ENCODE measurements at places on chromosomes 2 and 18.

DNA sequence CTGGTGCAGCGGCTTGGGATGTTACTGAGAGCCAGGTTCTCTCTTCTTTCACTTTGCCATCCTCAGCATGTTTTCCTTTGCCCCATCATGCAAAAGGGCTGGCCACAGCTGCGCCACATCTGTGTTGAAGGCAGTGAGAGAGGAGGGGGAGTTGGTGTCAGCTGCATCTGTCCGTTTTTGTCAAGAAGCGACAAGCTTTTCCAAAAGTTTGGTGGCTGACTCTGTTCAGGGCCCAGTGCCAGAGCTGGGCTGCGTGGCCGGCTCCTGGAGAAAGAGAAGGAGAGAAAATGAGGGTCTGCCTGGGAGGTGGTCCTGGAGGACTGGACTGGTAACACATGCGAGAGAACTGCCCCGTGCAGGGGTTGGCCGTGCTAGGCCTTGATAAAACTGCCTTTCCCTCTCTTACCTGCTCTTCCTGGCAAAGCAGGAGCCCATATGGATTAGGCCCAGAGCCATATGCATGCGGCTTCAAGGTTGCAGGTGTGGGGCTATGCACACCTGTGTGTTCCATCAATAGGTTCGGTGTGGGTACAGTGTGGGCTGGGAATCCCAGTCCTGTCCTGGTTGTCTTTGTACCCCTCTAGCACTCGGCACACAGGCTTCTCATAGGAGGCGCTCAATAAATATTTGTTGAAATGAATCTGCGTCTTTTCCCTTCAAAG, 9.0 kb downstream of the RNF144A start:
- no peak for DNase-seq

- no peak for DNase-seq
Measured at GRCh38 chr2:82591718-82592117, 1867.4 kb downstream of the SUCLG1 start.

GRCh38 chr2:207093234-207093633, 72.5 kb downstream of the KLF7 start:
- no peak for DNase-seq

DNA sequence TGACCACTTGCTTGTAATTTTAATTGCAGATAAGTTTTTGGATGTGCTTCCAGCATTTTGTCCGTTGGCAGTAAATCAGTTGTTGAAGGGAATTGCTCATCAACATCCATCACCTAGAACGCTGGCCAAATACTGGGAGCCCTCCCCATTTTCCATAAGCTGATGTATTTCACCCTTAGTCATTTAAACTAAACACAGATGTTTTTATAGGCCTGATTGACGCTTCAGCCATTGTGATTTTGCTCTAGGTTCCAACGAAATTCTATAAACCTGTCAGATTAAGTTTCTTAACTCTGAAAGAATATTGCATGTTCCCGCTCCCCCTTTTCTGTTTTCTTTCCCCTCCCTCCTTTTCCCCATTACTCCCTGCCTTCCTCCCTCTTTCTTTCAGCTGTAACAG, 1.0 kb upstream of the RPRM start:
- DNase-seq, result no peak

- DNase-seq, result no peak
Measured at GRCh38 chr18:32553174-32553573, 82.5 kb upstream of the GAREM1 start.

GRCh38 chr2:234146087-234146826, 95.8 kb downstream of the SPP2 start:
- DNase-seq, result peak; percentile 86

DNA sequence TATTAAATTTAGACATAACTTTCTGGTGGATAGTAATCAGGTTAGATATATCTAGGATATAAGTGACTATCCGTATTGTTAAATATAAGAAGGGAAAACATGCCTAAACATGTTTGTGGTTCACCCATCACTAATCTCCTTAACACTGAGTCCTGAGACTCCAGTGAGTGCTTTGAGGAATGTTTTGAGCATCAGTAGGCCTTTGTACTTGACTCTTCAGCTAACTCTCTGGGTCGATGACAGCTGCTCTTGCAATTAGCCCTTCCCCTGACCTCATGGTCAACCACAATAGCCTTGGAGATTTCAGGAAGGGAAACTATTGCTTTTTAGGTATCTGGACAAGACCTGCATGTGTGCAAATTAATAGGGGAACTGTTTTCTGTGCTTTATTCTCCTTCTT, 716.8 kb downstream of the EPHA4 start:
- peak; percentile 57 for DNase-seq

GRCh38 chr2:101355401-101356054, 31.8 kb downstream of the CREG2 start:
- no peak for DNase-seq

DNA sequence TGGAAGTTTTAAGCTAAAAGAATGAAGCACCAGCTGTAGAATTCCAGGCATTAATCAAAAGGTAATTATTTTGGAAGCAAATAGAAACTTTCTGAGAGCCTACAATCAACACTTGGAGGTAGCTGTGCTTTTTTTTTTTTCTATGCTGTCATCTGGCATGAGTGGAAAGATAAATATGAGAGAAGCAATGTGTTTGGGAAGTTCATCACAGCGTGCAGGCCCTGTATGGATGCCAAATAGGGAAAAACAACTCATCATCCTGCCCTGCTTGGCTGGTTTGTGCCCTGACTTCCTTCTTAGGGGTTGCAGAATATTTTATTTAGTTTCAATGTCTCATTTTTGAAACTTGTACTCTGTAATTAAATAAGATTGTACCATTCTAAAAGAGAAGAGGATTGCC, 437.4 kb downstream of the PIK3C3 start:
- DNase-seq, result no peak

DNA sequence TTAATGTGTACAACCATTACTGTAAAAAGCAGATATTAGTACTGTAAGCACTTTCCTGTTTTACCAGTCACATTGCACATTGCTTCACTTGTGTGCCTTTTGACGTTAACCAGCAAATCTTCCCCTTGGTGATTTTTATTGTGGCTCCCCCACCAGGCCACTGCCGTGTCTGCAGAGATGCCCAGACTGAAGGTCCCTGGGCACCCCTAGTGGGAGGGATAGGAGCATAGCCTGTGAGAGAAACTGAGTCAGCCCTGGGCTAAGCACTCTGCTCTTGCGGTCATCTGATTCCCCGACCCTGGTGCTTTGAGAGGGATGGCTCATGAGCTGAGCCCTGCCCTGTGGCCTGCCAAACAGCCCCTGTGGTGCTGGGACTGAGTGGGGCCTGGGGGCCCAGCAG, 73.4 kb downstream of the INPP4A start:
- DNase-seq, result no peak

DNA sequence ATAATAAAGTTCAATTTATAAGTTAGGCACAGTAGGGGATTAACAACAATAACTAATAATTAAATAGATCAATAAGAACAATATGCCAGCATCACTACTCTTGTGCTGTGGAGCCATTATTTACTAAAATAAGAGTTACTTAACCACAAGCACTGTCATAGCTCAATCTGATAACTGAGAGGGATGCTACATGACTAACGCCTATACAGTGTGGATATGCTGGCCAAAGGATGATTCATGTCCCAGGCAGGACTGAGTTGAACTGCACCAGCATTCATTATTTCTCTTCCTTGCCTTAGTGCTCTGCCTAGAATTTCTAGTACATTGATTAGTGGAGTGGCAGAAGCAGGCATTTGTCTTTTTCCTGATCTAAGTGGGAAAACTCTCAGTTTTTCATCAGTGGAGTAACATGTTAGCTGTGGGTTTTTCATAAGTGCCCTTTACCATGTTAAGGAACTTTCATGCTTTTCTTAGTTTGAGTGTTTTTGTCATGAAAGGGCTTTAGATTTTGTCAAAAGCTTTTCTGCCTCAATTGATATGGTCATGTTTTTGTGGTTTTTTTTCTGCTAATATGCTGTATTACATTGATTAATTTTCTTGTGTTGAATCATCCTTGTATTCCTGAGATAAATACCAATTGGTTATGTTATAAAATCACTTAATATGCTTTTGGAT, 21.7 kb downstream of the KIAA1328 start:
- peak; percentile 96 for DNase-seq

DNA sequence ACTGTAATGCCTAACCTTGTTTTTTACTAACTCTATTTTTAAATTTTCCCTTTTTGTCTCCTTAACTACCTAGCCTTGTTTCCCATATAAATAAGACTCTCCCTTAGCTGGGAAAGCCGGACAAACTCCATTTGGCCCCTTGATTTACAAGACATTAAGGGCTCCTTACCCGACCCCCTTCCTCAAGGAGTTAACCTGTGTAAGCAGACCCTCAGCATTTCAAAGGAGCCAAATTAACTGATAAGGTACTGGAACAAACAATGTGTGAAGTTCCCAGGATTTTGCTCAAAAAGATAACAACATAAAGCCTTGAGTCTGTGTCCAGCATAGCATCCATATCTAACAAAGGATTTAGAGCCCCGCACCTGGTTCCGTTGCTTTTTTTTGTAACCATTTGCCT, 59.6 kb upstream of the C2orf15 start:
- no peak for DNase-seq

- no peak for DNase-seq
Measured at GRCh38 chr2:24720310-24720709, 72.9 kb downstream of the PTRHD1 start.

DNA sequence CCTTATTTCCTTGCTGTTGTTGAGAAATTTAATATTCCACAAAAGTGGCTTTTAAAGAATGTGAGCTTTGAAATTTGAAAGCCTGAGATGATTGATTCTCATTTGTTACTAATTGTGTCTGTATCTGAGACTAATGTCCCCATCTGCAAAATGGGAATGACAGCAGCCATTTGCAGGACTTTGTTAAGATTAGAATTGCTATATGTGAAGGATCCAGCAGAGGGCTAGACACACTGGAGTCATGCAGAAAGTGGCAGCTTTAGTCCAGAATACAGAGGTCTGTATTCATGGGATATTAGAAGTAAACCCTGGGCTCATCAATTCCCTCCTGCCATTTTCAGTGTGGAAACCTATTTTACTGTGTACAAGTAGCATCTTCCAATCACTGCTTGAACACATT, 296.5 kb upstream of the GYPC start:
- DNase-seq, result peak; percentile 4

- DNase-seq, result no peak
Measured at GRCh38 chr2:15867194-15868171, 72.9 kb upstream of the MYCN start.

DNA sequence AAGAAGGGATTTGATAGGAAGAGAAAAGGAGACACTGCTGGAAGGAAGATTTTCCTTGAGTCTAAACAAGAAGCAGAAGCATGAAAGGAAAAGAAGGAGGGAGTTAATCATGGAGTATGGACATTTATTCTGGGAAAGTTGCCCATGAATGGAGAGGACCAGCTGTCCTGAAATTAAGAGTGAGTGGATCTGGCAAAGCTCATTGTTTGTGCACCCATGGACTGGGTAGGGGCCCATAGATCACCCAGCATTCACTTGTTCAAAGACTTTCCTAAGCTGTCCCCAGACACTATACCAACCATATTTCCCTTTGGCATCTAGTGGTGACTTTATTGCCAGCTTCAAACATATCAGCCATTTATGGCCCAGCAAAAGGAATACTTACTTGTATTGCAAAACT, 422.7 kb downstream of the FBXO15 start:
- peak; percentile 20 for DNase-seq

- no peak for DNase-seq
Measured at GRCh38 chr2:161425728-161426454, 9.8 kb downstream of the TBR1 start.

GRCh38 chr2:113268621-113269360, 9.9 kb downstream of the PAX8 start:
- no peak for DNase-seq

GRCh38 chr18:80009661-80010550, 21.5 kb upstream of the TXNL4A start:
- peak; percentile 98 for DNase-seq

DNA sequence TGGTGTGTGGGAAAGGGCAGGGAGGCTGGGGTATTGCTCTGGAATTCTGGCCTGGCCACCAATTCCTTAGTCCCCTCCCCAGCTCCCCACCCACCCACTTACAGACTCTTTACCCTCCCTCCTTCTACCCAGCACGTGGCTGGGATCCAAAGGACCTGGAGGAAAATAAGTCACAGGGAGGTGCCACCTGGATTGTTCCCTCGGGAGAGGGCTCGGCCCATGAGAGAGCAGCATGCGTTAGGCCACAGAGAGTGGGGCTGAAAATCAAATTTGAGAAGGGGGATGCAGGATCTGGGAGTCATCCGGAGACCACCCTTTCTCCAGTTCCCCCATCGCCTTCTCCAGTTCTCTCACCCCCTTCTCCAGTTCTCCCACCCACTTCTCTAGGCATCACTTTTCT, 3.0 kb downstream of the ASPRV1 start:
- DNase-seq, result no peak

- DNase-seq, result peak; percentile 72
Measured at GRCh38 chr18:74836296-74837139, 238.8 kb downstream of the ZNF407 start.

- no peak for DNase-seq
Measured at GRCh38 chr2:1516798-1517060, 103.5 kb downstream of the TPO start.

DNA sequence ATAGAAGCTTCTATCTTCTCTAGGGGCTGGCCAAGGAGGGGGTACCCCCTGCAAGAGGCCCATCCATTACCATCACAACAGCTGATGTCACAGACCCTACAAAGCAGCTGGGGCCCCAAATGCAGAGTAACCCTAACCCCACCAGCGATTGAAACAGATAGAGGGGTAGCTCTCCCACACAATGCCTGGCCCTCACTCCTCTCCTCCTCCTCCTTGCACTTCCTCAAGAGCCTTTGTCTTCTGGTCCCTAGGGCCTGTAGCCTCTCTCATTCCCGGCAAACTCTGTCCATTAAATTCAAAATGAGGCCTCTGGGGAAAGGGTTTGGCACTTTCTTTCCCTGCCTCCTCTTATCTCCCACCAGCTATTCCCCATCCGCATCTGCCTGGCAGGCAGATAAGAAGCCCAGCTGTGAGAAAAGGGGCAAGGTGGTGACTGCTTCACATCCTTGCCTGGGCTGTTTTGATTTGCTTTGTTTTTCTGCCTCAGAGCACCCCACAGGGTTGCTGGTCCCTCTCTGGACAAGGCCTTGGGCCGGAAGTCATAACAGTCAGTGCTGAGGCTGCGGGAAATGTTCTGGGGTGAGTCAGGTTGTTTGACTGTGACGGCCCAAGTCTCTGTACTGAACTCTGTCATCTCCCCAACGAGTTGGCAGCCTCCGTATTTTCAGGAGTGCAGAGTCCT, 26.1 kb upstream of the CYP26B1 start:
- peak; percentile 35 for DNase-seq

DNA sequence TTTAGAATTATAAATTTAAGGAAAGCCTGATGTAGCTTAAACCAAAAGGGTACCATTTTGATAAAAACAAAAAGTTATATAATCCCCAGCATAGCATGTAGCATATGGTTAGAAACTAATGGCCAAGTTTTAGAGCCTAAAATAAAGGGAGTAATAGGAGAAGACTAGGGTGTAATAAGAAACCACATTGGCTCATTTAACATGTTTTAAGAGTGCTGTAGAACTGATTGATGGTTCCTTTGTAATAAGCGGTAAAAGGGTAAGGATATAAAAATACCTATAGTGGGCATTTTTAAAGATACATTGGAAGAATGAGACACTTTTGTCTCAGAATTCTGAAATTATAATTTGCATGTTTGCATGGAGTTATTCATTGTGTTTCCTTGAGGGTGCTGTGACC, 1.9 kb downstream of the PSMA8 start:
- no peak for DNase-seq
